Right ventricle myocardium inferior (tissue), 1 donor: ENCODE measurements at places on chromosomes 3 and 15. TPM values are rescaled to one million over a fixed set of nuclear protein-coding genes. Genes with fewer than 3 reads are reported as not detected.

DNA sequence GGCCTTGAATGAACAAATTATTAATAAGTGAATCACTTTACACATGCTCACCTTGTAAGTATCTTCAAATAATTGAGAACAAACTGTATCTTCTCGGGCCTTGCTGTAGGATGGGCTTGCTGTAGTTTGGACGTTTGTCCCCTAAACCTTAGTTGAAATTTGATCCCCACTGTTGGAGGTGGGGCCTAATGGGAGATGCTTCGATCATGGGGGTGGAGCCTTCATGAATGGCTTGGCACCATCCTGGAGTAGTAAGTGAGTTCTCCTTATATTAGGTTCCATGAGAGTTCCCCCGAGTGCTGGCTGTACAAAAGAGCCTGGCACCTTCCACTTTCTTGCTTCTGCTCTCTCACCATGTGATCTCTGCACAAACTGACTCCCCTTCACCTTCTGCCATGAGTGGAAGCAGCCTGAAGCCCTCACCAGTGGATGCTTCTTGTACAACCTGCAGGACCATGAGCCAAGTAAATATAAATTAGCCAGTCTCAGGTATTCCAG, 29.3 kb downstream of the PIGB start:
- no peak for DNase-seq

DNA sequence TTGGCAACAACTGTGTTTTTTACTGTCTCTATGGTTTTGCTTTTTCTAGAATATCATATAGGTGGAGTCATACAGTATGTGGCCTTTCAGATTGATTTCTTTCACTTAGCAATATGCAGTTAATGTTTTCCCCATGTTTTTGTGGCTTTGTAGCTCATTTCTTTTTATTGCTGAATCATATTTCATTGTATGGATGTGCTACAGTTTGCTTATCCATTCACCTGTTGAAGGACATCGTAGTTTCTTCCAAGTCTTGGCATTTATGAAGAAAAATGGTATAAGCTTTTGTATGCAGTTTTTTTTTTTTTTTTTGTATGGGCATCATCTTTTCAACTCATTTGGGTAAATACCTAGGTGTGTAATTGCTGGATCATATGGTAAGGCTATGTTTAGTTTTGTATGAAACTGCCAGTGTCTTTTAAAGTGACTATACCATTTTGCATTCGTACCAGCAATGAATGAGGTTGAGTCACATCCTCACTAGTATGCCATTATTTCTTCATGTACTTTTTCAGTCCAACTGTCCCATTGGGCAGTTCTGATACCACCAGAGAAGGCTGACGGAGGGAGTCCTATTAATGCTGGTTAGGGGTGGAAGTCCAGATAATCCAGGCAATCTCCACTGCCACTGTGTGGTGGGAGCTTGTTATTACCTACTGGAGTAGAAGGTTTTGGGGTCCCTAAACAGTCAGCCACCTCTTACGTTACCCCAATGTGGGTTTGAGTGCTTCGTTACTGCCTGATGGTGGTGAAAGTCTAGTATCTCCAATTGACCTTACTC, 210.5 kb downstream of the DOCK3 start:
- no peak for DNase-seq

DNA sequence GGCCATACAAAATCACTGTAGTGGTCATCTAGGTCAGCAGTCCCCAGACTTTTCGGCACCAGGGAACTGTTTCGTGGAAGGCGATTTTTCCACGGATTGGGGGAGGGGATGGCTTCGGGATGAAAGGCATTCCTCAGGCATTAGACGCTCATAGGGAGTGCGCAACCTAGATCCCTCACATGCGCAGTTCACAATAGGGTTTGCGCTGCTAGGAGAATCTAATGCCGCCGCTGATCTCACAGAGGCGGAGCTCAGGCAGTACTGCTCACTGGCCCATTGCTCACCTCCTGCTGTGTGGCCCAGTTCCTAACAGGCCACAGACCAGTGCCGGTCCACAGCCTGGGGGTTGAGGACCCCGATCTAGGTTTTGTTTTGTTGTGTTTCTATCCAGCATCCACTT, 200.1 kb downstream of the SLC9A9 start:
- no peak for DNase-seq

GRCh38 chr3:5021116-5022092, 42.2 kb downstream of the BHLHE40 start:
- no peak for DNase-seq

DNA sequence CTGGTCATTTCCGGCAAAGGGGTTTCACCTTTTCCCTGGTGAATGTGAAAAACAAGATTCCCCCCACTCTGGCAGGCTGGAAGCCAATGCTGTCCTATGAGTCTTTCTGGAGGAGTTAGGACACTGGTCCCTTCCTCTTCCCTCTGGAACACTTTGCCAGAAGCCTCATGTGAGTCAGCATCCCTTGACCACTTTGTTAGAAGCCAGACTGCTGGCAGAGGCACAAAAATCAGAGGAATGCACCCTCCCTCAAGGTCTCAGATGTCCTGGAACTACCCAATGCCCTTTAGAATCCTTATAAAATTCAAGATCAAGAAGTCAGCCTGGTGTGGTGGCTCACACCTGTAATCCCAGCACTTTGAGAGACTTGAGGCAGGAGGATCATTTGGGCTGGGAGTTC, 26.6 kb downstream of the ITGB5 start:
- no peak for DNase-seq

DNA sequence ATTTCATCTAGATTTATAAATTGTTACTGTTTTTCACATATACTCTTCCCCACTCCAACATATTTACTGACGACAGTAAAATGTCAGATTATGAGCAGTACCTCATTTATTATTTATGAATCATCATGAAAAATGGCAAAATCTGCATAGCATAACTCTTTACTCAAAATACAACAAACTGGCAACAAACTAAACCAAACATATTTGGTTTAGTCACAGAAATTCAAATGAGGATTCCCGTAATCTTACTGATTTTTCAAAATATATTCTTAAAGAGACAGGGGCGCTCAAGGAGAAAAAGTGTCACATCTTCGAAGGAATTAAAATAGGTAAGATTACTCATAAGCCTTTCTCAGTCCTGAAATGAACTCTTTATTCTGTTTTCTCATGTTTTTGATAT, 3.0 kb upstream of the GPR87 start:
- no peak for DNase-seq

- DNase-seq: no peak
Measured at GRCh38 chr3:19866751-19867347, 67.2 kb downstream of the EFHB start.

DNA sequence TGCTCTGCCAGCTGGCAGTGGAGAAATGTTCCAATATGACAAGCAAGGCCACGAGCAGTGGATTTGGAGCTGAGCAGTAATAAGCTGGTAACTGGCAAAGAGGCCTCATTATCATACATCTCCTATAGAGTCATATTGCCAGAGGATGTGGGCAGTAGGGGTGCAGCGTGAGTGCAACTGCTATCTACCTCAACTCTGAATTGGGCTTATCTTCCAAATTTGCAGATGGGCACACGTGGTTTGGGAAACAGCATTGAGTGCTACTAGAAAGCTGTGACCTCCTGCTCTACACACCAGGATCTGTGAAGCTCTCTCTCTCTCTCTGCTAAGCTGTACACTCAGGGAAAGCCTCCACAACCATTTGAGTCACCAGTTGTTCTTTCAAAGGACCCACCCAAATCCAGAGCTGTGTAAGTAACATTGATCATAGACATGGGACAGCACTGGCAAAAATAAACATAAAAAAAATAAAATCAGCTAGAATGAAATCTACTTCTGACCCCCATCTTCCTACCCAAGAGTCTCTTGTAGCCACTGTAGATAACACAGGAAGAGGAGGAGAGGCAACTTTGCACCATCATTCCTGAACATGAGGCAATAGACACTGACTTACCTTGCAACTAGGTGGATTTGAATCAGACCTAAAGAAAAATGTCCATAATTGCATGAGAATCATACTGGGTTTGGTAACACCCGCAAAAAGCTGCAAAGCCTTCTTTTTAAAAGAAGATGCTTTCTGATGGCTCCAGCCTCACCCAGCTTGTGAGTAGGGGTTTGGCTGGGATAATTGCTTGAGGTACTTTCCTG, 82.9 kb upstream of the THBS1 start:
- DNase-seq: no peak

The SLC12A1 gene
- not detected for total RNA-seq
